ENCODE measurements at places on chromosomes 2 and 18.

- no peak for DNase-seq
Measured at GRCh38 chr2:187612857-187613256, 58.6 kb upstream of the TFPI start.

DNA sequence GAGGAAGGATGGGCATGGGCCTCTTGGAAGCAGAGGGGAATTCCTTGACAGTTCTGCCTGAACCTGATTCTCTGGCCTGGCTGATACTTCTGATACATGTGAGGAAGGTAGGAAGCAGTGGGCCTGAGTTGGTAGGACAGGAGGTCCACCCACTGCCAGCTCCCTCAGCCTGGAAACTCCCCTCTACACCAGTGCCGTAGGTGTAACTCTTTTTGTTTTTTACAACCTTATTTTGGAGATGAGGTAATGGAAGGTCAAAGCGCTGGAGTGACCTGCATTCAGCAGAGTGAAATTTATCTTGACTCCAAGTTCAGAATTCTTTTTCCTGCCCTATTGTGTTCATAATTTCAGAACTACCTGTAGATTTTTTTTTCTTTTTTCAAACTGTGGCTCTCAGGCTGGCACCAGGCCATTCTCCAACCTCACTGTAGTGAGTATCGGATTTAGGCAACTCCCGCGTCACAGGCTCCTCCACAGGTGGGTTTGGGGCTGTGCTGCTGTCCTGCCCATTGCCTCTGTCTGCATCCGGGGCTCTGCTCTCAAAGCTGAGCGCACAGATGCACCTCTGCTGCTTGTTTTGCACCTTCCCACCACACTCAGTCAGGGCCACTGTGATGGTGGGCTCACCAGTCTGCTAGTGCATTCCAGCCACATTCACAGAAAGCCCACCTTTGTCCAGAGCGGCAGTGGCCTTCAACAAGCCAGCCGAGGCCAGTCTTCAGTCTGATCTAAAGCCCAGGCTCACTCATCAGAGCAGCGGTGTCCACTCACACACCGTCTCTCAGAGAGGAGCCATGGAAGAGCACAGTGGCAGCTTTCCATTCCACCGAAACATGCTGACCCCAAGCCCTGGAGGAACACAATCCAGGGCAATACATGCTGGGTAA, 87.2 kb downstream of the UXS1 start:
- no peak for DNase-seq

DNA sequence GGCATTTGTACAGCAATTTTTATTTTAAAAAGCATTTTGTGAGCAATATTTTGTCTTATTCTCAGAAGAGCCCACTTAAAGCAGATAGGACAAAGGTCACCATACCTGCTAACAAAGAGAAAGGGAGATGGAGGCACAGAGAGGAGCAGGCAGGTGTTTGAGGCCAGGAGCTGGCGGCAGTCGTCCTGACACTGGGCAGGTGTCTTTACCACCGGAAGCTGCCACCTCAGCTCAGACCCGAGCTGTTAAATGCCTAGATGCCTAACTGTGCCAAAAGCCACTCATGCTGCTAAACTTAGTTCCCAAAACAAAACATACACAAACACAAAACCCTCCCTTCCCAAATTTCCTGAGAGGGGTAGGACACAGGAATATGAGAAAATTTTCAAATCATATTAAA, 120.9 kb downstream of the CNTNAP5 start:
- DNase-seq, result no peak

GRCh38 chr2:12950957-12951656, 234.4 kb downstream of the TRIB2 start:
- DNase-seq, result peak; percentile 10

GRCh38 chr2:85797921-85798320, 44.1 kb downstream of the ATOH8 start:
- DNase-seq, result peak; percentile 25

DNA sequence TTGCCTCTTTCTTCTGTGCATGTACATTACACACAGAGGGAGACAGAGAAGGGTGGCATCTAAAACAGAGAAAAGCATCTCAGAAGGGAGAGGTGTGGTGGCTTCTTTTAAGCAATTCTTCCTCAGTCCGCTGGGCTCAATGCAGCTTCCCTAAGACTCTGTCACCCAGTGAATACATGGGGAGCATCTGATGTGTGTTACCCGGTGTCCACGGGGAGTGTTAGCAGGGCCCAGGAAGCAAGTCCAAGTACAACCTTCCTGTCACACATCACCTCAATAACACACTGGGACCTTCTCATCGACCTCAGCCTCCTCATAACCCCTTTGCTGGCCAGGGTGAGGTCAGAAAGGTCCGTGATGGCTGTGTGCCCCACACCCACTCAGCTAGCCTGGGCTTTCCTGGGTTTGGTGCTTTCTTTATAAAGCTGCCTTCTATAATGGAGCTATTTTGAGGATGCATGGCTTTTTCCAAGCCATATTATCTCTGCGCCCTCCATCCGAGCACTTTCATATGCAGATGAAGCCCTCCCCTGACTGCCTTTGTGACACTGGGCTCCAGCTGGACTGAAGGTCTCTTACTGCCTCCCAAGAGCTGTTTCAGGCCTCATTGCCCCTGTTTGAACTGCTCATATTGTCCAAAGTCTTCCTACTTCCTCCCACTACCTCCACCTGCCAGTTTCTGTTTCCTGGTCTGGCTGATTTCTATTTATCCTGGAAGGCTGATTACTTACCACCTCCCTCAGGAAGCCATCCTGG, 21.4 kb downstream of the TNFRSF11A start:
- DNase-seq, result no peak

- no peak for DNase-seq
Measured at GRCh38 chr18:11953113-11953512, 28.2 kb upstream of the IMPA2 start.

DNA sequence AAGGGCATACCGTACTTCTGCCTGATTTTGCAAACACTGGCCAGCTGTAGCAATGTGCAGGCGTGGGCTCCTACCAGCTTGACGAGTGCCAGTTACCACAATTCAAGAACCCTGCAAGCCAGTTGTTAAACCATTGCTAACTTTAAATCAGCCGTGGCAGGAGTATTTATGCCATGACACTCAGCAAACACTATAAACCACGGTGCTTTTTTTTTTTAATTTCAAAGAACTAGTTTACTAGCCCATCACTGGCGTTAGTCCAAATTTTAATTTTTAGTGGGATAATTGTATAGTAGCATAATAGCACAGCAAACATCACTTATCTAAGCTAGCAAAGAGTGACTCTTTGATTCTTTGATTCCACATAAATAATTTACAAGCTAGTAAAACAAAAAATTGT, 111.1 kb downstream of the COL4A4 start:
- DNase-seq, result no peak

DNA sequence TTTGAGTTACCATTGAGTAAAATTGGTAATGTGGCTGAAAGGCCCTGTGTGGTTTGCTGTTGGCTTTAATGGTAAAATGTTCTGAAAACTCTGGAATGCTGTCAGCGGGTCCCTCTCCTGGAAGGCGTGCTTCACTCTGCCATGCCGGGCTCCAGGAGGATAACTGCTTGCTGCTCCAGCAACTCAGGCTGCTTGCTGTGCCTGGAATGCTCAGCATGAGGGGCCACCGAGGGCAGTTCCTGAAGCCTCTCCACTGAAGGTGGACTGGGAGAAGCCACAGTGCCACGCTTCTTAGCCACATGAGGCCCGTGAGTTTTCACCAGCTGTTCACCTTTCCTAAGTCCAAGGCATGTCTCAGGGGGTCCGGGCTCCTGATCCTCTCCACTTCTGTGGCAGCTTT, 90.4 kb upstream of the FAM110C start:
- no peak for DNase-seq

- DNase-seq, result no peak
Measured at GRCh38 chr2:135783439-135783838, 41.8 kb downstream of the UBXN4 start.

GRCh38 chr18:63831080-63831788, 56.0 kb downstream of the SERPINB7 start:
- peak; percentile 25 for DNase-seq

GRCh38 chr18:7512990-7513389, 54.1 kb upstream of the PTPRM start:
- DNase-seq, result no peak

- no peak for DNase-seq
Measured at GRCh38 chr18:58024139-58024538, 19.9 kb upstream of the NEDD4L start.

All from inflammatory macrophage treated with lipopolysaccharide for 4 hours (primary cell).